ENCODE measurements at places on chromosomes 11 and 22.
A peak's percentile ranks its signal among the peaks of the same experiment; 100 is the strongest.

- DNase-seq: no peak
Measured at GRCh38 chr11:35354644-35355043, 64.7 kb downstream of the SLC1A2 start.

GRCh38 chr11:132993991-132994502, 538.3 kb downstream of the OPCML start:
- DNase-seq: no peak

- no peak for DNase-seq
Measured at GRCh38 chr11:116461789-116462188, 311.0 kb downstream of the BUD13 start.

- no peak for DNase-seq
Measured at GRCh38 chr22:50576806-50577696, 1.2 kb downstream of the CPT1B start.

DNA sequence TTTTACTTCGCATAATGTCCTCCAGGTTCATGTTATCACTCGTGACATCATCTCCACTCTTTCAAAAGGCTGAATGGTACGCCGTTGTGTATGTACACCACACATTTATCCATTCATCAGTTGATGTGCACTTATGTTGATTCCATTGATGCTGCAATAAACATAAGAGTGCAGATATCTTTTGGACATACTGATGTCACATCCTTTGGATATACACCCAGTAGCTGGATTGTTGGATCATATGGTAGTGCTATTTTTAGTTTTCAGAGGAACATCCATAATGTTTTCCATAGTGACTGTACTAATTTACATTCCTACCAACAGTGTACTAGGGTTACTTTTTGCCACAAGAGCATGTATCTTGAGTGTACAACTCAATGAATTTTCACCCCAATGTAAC, 25.0 kb upstream of the NELL1 start:
- no peak for DNase-seq

DNA sequence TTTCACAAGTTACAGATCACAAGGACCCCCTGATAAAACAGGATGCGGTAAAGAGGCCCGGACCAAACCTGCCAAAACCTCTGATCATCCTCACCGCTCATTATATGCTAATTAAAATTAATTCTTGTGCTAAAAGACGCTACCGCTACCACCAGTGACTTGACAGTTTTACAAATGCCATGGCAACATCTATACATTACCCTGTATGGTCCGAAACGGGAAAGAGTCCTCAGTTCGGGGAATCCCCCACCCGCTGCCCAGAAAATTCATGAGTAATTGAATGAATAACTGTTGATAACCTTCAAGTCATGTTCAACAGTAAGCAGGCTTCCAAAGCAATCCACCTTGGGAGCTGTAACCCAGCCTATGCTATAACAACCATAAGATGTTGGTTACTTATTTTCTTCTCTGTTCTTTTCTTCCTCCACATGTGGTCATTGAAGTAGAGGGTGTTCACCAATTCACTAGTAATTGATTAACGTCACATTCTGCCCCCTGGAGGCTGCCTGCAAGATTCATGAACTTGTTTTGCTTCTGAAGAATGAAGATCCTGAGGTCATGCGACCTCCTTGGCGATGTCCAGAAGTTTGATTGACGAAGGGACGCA, 20.6 kb downstream of the APOBEC3H start:
- peak; percentile 94 for DNase-seq

DNA sequence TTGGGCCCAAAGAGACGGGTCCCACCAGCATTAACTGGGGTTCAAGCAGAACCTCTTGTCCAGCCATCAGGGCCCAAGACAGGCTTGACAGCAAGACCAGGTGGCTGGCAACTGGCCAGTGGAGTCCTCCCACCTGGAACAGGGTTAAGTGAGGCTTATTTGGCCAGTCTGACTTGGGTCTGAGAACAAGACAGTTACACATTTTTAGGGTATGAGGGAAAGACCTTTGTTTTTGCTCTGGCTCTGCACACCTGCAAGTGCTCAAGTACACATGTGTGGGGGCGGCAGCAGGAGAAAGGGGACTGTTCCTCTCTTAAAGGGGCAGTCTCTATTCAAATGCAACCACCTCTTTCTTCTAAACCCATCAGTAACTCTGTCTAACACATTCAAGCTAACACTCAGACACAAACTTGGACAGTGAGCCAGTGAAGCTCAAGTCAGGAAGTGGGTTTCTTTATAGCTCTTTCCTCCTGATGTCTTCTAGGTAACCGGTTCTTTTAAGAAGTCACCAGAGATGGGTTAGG, 116.2 kb downstream of the ETS1 start:
- DNase-seq: peak; percentile 74

GRCh38 chr22:43399338-43399979, 12.4 kb upstream of the MPPED1 start:
- no peak for DNase-seq

- DNase-seq: peak; percentile 68
Measured at GRCh38 chr22:23894710-23895598, 771 bp downstream of the MIF start.

DNA sequence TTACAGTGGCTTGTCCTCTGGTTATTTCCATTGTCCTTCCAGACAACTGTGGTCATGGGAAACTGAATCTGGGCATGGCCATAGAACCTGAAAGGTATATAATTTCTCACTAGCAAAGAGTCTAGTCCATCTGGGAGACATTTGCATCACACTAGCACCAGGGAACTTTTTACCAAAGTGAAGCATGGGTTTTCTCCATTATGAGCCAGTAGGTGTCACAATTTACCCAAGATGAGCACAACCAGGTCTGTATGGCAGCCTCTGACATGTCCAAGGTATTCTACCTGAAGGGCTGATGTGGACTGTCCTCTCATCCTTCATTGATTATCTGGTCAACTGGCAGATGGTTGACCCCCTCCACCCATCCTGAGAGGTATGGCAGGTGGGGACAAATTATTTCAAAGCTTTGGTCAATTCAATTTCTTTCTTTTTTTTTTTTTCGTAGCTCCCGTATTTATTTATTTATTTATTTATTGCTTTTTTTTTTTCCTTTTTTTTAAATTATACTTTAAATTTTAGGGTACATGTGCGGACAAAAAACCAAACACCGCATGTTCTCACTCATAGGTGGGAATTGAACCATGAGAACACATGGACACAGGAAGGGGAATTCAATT, 425.9 kb downstream of the TMEM135 start:
- no peak for DNase-seq

GRCh38 chr11:14132312-14132711, 169.8 kb downstream of the SPON1 start:
- DNase-seq: no peak

DNA sequence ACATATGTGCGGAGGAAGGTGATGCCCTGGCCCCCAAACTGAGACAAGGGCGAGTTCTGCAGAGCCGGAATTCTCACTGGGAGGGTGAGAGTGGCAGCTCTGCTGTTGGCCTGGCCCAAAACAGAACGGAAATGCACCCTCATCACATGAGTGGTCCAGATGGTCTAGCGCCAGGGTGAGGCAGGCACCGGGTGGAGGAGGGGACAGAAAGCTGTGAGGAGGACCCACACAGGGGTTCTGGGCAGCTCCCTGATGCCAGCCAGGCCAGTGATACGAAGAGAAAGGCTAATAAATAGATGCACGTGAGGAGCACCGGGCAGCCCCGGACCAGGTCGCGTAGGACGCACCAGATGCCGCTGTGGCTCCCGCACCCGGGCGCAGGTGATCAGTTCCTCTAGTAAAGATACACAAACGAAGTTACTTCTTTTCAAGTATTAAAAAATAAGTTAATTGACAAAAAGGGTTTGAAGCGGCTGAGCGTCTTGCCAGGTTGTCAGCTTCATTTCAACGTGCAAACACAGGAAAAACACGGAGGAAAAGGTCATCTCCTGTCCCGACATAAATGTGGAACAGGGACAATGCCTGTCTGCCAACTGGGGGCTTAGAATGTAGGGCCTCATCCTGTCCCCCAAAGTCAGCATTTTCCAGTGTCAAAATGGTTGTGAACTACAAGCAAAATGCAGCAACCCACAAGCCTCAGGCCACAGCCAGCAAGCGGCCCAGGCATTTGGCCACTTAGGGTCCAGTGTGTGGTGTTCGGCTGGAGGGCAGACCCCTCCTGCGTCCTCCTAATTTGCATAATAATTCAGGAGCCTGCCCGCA, 15.3 kb upstream of the BID start:
- DNase-seq: no peak

DNA sequence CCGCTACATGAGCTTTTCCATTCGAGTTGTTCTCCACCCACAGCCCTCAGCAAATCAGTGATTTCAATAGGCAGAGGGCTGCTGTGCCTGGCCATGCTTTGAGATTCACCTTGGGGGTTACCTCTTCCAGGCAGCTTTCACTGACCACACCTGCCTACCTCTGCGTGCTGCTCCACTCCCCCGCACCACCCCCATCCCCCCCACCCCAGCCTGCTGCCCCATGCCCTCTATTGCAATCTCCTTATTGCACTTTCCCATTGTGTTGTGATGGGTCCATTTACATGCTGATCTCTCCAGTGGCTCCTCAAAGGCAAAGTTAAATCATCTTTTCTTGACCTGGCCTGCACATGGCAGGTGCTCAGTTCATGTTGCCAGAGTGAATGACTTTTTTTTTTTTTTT, 18.0 kb upstream of the POLA2 start:
- DNase-seq: no peak

GRCh38 chr11:66867425-66868040, 10.7 kb downstream of the LRFN4 start:
- DNase-seq: no peak

GRCh38 chr22:26235792-26236487, 66.7 kb downstream of the SEZ6L start:
- no peak for DNase-seq

- no peak for DNase-seq
Measured at GRCh38 chr11:27281276-27281675, 81.7 kb downstream of the CCDC34 start.

DNA sequence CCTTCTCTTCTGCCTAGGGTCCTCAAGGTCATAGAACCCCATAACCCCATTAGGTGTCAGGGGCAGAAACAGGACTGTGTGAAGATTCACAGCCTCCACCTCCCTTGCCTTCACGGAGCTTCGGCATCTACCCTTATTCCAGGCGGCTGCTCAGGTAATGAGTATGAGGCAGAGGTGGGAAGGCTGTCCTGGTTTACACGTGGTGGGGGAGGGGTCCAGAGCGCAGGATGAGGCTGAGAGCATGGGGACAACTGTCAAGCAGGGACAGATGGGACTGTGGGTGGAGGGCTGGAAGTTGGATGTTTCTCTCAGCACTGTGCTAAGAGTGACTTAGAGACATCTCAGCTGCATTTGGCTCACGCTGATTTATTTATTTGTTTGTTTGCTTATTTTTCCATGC, 4.3 kb upstream of the RAD9A start:
- no peak for DNase-seq

DNA sequence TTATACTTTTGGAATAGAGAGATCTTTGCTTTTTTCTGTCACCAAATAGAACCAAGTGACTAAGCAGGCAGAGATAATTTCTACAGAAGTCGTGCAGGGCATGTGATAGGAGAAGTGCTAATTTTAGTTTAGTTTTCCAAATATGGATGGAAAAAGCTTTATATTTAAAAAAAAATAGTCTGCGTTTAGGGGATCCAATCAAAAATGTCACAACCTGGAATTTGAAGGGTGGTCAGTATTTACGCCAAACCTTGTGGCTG, 165.7 kb downstream of the LDLRAD3 start:
- DNase-seq: no peak

DNA sequence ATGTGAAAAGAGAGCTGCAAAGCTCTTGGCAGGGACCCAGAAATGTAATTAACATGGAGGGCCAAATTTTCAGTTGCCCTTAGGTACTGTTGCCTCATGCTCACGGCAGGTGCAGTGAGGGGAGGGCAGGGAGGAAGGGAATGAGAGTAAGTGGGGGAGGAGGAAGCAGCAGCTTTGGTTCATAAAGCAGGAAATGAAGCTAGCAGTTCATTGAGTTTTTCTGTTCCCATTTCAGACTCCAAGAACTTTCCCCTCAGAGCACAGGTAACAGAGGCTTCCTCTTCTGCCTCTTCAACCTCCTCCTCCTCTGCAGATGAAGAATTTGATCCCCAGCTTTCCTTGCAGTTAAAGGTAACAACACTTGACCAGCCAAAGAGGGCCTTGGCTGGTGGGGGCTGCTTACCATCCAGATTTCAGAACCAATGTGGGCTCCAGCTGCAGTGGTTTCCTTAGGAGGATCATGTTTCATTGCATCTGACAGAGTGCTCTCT, 57.9 kb upstream of the PARVA start:
- no peak for DNase-seq

- DNase-seq: no peak
Measured at GRCh38 chr11:15473954-15474837, 359.5 kb downstream of the INSC start.

DNA sequence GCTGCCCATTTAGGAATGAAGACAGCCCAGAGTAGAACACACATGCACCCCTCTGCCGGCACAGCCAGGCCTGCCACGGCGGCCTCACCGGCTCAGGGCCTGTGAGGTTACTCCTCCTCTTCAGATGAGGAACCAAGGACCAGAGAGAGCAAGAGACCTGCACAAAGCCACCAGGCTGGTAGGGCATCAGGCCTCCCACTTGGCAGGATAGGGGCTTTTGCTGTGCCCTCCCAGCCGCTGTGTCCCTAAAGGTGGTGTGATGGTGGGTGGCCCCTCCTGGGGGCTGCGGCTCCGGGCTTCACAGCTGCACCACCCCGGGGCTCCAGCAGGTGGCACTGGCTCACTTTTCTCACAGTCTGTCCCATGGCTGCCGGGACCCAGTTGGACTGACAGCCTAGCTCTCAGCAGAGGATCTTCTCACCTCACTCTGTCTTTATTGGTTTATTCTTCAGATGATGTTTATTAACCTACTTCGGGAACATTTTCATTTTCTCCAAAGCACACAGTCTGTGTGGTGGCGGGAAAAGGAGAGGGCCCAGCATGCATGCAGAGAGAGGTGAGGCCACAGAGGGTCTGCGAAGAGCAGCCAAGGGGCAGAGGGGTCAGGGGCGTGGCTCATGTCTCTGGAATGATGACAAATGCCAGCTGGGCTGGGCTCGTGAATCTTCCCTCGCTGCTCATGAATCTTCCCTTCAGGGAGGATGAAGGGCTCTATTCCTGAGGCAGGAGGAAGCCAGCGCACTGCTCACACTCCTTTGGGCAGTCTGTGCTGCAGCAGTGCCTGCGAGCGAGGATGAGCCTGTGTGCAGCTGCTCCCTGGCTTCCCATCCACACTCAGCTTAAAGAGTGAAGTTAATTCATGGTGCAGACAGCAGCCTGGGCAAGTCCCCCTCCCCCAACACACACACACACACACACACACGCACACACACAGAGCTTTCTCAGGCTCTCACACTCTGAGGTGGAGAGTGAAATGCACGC, 101.1 kb upstream of the PITPNB start:
- peak; percentile 39 for DNase-seq

DNA sequence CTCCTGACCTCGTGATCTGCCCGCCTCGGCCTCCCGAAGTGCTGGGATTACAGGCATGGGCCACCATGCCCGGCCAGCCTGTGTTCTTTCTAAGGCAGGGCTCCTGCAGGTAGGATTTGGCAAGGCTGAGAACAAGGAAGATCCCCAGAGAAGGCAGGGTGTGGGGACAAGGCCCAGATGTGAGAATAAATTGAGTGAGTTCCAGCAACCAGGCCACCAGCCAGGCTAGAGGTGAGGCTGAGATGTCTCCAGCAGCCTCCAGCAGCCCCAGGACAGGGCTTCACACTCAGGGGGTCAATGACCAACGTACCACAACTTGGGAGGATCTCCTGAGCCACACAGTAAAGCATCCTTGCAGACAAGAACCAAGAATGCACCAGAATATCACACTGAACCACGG, 75.1 kb downstream of the BUD13 start:
- no peak for DNase-seq
